NCI-H2107 (cell line): ENCODE measurements at places on chromosomes 5 and 9.

DNA sequence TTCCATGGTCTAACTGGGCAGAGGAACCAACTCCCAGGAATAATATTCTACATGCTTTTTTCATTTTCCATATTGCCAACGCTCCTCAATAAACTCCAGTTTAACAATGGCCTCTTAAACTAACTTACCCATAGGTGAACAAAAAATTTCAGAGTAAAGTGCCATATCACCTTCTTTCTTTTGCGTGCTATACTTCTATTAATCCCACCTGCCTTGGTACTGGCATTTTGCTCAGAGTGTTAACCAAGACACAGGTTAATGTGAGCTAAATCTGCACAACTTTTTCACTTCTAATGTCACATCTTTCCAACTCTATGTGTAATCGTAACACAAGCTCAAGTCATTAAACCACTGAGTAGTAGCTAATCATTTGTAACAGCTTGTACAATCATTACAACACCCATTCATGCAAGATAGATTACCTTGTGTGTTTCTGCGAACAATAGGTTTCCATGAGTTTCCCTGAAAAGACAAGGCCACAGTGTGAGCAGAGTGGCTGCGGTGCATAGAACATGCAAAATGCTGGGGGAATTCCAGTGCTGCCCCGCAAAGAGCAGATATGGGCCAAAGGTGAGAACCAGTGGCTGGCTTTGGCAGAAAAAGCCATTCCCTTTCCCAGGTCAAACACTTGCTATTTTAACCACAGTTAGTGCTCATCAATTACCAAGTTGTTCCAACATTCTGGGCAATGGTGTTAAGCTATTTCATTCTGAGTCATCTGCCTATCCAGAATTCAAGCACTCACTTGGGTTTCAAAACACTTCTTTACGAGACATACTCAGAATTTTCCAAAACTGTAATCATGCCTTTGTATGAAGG, 42.8 kb downstream of the TIMD4 start:
- DNase-seq, result no peak

DNA sequence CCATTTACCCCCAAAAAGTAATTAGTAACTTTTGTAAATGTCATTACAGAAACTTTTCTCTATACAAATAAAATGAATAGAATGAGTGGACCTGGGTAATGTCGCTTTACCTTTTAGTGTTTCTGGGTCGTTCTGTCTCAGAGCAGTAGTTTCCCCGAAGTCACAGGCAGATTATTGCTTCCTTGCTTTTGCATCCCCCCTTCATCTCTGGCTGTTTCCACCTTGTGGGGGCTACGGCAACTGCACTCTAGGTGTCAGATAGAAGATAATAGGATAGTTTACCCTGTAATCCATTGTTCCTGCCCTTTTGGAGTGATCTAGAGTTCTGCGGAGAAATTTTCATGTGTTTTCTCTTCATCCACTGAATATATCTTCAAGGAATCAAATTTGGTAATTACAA, 68.7 kb downstream of the PRR16 start:
- DNase-seq, result no peak

GRCh38 chr5:149317281-149318048, 27.8 kb upstream of the GRPEL2 start:
- DNase-seq, result no peak

- DNase-seq, result no peak
These were observed 27.8 kb downstream of the ROPN1L start for GRCh38 chr5:10469253-10470050.

GRCh38 chr9:126799034-126799433, 5.8 kb upstream of the ZBTB43 start:
- DNase-seq, result no peak

GRCh38 chr5:97422678-97423077, 239.6 kb upstream of the RIOK2 start:
- DNase-seq, result no peak

GRCh38 chr5:173964506-173964905, 24.5 kb upstream of the C5orf47 start:
- DNase-seq, result no peak

DNA sequence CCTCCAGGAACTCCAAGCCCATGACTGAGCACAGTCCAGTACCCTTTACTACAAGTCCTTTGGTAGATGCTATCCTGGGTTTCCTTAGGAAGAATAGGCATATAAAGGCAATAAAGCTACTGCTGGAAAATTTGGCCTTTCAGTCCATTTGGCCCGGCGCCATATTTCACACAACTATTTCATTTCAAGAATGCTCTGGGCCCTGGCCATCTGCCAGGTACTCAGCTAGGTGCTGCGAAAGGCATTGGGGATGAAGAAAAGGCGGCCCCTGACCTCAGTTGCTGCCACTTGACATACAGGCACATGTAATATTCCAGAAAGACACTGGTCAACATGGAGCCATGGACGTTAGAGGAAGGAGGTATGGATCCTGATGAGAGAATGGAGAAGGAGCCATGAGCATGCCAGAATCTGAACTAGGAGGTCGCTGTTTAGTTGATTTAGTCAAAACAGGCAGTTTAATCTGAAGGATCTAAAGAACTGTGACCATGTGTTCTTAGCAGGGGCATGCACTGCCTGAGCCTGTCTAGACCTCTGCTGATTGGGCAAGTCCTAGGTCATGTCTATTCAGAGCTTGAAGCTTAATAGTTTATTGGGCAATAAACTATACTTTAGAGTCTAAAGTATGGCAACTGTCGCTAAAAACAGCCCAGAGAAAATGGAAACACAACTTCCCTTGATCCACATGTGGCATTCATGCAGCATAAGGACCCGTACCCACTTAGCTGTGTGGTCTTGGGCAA, 149.3 kb downstream of the MELK start:
- DNase-seq, result no peak

DNA sequence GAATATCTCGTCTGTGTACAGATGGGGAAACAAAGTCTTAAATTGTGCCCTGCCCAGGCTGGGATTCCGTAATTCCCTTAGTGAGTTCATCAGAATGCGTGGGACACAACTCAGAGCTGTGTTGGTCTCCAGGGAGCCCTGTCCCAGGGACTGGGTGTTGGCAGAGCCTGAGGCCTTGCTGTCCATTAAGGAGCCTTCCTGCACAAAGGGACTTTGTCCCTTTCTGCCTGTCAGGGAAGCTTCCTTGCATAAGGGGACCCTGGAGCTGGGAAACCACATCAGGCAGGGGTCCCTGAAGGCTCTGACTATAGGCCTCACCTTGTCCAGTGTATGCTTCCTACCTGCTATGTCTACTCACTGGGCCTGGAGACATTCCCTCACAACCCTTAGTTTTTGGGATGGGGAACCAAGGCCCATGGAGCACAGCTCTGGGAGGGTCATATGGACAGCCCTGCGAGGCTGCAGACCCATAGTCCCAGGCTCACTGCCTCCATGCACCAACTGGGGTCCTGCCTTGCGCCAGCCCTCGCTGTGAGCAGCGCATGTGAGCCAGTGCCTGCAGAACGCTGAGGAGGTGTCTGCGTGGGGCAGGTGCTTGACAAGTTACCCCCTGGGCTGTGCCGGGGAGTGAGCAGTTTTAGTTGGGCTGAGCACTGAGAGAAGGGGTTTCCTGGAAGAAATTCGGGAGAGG, 1.6 kb downstream of the CARD19 start:
- no peak for DNase-seq

- DNase-seq, result no peak
These were observed 1.3 kb upstream of the ACOT12 start for GRCh38 chr5:81395262-81395661.

GRCh38 chr9:91904588-91905236, 45.3 kb downstream of the ROR2 start:
- DNase-seq, result no peak

- DNase-seq, result no peak
These were observed 78.4 kb upstream of the ICE1 start for GRCh38 chr5:5344051-5344571.

GRCh38 chr5:75017971-75018370, 34.4 kb downstream of the GCNT4 start:
- no peak for DNase-seq

GRCh38 chr5:154308443-154309370, 118.2 kb downstream of the GALNT10 start:
- no peak for DNase-seq

GRCh38 chr9:84170521-84171141, 169.9 kb downstream of the SLC28A3 start:
- DNase-seq, result peak; percentile 62

GRCh38 chr5:133840168-133840567, 128.3 kb downstream of the C5orf15 start:
- DNase-seq, result no peak

- no peak for DNase-seq
These were observed 18.6 kb downstream of the CNTFR start for GRCh38 chr9:34570809-34571480.

- DNase-seq, result no peak
These were observed 74.2 kb upstream of the TUSC1 start for GRCh38 chr9:25752398-25752797.

- no peak for DNase-seq
These were observed 73.0 kb downstream of the SLC1A3 start for GRCh38 chr5:36679221-36679989.

DNA sequence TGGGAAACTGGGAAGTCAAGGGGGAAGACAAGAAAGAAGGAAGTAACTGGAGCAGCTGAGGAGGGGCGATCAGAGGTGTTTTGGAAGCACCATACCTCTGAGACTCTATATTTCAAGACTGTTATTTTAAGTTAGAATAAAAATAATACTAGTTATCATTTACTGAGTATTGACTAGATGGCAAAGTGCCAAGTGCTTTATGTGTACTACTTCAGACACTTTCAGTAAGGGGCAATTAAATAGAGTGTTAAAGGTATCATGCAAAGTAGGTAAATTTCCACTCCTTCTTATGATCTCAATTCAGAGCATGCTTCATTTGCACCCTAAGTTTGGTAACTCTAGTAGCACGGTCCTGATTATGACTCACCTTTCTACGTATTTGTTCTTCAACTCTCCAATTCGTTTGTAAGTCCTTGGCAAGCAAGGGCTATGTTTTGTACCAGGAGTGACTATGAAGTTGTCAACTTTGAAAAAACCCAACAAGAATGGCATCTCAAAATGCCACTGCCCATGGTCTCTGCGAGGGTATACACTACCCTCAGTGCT, 152.4 kb upstream of the RAPGEF1 start:
- peak; percentile 9 for DNase-seq

DNA sequence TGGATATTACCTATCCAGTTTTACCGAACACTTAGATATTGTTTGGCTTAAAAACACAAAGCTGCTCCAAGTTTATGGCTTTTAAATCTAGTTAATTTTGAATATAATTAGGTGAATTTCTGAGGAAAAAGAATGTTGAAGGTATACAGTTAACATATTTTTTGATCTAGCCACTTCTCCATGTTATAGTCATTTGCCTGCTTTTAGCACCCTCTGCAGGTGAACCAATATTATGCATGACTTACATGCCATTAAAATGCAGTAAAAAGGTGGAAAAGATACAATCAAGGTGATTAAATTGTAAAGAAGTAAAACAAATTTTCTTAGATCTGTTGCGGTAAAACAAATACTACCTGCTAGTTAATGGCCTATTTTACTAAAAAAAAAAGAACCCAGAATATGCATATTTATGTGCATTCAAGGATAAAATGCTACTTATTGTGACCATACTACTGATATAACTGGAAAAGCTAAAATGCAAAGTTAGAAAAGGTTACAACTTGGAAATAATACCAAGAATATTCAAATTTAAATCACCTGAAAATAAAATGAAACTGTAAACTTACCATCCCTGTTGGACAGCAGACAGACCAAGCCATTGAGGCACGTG, 132.1 kb downstream of the AP3B1 start:
- no peak for DNase-seq

- DNase-seq, result no peak
These were observed 43.6 kb upstream of the C5orf46 start for GRCh38 chr5:147949711-147950573.

DNA sequence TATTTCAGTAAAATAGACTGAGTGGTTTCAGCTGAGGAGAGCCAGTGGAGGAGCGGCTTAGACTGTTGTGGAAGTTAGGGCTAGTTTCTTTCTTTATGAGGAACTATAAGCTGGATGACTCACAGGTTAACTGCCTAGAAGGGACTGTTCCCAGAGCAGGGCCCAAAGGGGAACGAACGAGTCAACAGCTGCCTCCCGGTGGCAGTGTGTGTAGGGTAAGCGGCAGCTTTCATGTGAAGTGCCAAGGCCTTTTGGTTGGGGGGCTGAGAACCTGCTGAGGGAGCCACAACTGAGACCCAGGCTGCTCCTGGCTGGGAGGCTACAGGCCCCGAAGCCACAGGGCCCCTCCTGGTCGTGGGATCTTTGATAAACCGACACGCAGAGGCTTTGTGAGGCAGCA, 7.0 kb downstream of the SQSTM1 start:
- no peak for DNase-seq

DNA sequence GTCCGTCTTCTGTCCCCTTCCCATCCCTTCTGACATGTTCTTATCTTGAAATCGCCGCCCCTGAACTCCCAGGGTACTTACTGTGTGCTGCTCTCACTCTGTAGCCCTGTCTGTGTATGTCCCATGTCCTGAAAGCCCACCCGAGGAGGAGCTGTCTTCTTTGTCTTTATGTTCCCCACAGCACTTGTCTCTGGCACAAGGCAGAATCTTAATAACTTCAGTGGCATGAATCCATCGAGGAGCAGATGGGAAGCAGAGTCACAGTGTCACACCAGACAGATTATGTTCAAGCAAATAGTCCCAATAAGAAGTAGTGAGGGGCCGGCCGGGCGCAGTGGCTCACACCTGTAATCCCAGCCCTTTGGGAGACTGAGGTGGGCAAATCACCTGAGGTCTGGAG, 29.7 kb upstream of the LTC4S start:
- DNase-seq, result no peak

DNA sequence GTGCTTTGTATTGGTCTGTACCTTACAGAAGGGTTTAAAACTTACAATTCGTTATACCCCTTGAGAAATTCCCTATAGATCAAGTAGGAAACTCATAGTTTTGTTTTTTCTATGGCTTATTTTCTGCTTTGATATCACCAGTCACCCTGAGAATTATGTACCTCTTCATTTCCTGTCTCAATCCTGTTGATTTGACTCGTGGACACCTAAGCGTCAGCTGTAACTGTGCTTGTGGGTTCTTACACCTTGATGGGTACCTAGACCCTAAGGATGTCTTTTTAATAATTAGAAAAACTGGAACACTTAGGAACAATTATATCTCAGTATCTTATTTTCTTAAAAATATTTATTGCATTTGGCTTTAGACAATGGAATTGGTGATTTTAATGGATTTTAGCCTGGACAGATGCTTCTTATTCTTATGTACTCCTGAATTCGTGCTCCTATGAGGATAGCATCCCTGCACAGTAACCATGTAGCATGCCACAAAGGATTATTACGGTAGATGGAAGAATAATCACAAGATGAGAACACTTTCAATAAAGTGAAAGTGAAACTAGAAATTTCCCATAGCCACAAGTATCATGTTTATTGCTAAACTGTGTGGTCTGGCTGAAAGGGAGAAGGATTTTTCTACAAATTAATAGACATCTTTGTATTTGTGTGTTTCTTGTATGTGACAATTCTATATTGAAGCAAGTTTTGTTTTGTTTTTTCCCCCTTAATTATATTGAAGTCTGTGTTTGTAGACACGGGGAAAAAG, 1920.3 kb upstream of the WWC1 start:
- DNase-seq, result no peak

- no peak for DNase-seq
These were observed 827.2 kb downstream of the MAT2B start for GRCh38 chr5:164332349-164333196.
